ENCODE measurements at places on chromosomes 3 and 15. TPM values are rescaled to one million over a fixed set of nuclear protein-coding genes. Genes with fewer than 3 reads are reported as not detected.

The TAGLN3 gene
- 1.2 TPM for total RNA-seq

The SCAMP5 gene
- 1.0 TPM for total RNA-seq

The POLQ gene
- 1.7 TPM for total RNA-seq

The NUSAP1 gene
- total RNA-seq = 177 TPM

The MB21D2 gene
- total RNA-seq = 9.2 TPM

The EPHA3 gene
- total RNA-seq = not detected

The GASK1A gene
- total RNA-seq = not detected

The UMPS gene
- total RNA-seq = 49.3 TPM

The INO80 gene
- total RNA-seq = 41.1 TPM

The RAD51 gene
- total RNA-seq = 22.3 TPM

The TRPM1 gene
- 0.07 TPM for total RNA-seq

The MON1A gene
- 20.9 TPM for total RNA-seq

The WDR49 gene
- not detected for total RNA-seq

The CPA3 gene
- not detected for total RNA-seq

The ANKUB1 gene
- total RNA-seq = not detected

The TRIM42 gene
- not detected for total RNA-seq

The SLCO3A1 gene
- total RNA-seq = 23.4 TPM

The CCK gene
- total RNA-seq = not detected

The DCLK3 gene
- total RNA-seq = not detected
